ENCODE measurements at places on chromosomes 1 and 21.

GRCh38 chr1:87927391-87928280 lies 599.0 kb downstream of the LMO4 start:
- no peak for DNase-seq

DNA sequence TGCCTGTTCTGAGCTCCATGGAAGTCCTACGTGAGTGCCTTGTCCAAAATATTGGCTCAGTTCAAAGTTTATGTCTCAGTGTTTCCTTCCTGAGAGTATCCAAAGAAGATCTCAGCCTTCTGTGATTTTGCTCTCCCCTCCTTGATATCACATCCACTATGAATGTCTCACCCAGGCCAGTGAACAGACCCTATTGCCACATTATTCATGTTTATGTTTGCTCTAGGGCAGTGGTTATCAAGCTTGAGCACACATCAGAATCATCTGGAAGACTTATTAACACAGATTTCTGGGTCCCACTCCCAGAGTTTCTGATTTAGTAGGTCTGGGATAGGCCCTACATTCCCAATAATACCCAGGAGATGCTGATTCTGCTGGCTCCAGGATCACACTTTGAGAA lies 145.0 kb upstream of the FGGY start:
- DNase-seq: no peak

DNA sequence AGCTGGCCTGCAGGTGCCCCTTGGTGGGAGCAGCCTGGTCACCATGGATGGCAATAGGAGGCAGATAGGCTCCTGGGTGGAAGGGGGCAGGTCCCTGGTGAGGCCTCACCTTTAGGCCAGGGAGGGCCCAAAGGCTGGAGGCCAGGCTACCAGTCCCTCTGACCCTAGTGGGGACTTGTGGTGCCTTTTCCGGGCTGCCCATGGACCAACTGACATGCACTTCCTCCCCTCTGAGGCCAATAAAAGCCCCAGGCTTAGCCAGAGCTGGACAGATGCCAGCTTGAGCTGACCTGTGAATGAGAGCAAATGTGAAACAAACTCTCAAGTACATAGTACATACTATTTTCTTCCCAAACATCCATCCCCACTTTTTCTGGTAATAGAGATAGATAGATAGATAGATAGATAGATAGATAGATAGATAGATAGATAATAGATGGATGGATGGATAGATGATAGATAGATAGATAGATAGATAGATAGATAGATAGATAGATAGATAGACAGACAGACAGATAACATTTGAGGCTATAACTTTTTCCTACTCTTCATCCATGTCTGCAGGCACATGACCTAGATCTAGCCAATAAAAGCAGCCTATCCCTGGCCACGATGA lies 9.2 kb upstream of the CTTNBP2NL start:
- no peak for DNase-seq

DNA sequence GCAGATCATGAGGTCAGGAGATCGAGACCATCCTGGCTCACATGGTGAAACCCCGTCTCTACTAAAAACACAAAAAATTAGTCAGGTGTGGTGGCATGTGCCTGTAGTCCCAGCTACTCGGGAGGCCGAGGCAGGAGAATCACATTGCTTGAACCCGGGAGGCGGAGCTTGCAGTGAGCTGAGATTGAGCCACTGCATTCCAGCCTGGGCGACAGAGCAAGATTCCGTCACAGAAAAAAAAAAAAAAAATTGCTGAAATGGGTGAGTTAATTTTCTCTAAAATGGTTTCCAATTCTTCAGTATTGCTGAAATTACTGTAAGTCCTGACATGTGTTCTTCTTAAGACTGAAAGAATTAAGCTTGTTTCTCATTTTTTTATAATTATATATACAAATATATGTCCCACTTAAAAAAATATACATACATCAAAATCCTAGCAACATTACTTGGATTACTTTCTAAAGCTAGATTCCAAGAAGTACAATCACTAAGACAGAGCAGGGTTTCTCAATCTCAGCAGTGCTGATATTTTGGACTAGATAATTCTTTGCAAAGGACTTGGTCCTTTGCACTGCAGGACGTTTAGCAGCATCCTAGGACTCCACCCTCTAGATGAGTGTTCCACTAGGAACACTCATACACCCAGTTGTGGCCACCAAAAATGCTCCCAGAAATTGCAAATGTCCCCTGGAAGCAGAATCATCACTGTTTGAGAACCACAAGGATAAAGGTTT lies 24.8 kb downstream of the ZNHIT6 start:
- no peak for DNase-seq

DNA sequence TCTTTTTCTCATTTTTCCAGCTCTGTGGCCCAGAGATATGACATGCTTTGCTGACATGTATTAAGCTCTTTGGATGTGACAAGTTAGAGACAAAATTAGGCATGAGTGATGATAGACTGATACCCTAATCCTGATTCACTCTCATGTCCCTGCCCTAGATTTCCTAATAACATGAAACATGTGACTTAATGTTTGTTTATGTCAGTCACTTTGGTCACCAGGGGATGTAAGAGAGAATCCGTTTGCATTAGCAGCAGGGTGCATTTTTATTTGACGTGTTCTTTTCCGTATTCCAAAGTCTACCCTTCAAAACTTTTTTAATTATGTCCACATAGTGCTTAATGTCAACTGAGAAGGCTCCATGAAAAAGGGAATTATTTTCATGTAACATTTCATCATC lies 192.4 kb downstream of the HMCN1 start:
- DNase-seq: peak; percentile 38

GRCh38 chr1:5812295-5812694 lies 179.9 kb downstream of the NPHP4 start:
- no peak for DNase-seq

- no peak for DNase-seq
These were observed 4.0 kb upstream of the RGS16 start for GRCh38 chr1:182608236-182608635.

GRCh38 chr21:45482899-45483821 lies 59.1 kb downstream of the SLC19A1 start:
- DNase-seq: no peak

- DNase-seq: no peak
These were observed 82.8 kb upstream of the ATP1A1 start for GRCh38 chr1:116290085-116290705.

GRCh38 chr1:198496216-198497143 lies 44.0 kb downstream of the ATP6V1G3 start:
- no peak for DNase-seq

DNA sequence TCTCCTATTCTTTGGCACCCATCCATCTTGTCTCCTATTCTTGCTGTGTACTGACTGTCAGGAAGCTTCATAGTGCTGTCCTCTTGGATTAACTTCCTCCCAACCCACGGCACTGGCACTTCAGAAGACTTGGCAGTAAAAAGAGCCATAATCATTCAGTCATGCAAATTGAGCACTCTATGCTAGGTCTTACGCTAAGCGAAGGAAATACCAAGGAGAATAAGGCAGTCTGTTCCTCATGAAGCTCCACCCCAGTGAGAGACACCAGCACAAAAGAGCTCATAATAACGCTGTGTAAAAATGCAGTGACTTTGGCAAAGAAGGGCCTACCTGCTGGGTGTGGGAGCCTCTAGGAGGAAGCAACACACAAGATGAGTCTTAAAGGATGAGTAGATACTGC lies 67.1 kb downstream of the GFI1 start:
- no peak for DNase-seq

DNA sequence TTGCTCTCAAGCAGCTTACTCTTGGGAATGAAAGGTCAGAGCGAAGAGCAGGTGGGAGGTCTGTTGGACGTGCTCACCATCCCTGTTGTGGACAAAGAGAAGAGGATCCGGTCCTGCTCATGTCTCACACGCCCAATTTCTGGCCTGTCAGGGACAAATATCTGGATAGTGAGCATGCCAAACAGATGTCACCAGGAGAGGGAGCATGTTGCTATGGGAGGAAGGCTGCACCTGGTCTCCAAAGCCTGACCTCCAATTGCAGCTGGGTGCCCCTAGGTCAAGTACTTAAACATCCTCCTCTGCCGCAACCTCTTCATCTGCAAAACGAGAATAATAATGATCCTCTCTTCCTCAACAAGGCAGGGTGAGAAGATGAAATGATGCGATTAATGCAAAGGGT lies 53.4 kb downstream of the DMRTA2 start:
- peak; percentile 58 for DNase-seq
